ENCODE measurements at places on chromosomes 7 and 10. TPM values are rescaled to one million over a fixed set of nuclear protein-coding genes. Genes with fewer than 3 reads are reported as not detected.
A peak's percentile ranks its signal among the peaks of the same experiment; 100 is the strongest.

Gene FAM241B
- total RNA-seq, result 14.2 TPM

Gene SKIDA1
- 9.0 TPM for total RNA-seq

Gene NPC1L1
- total RNA-seq, result not detected

Gene CDH23
- not detected for total RNA-seq

Gene SEMA4G
- total RNA-seq, result 6.6 TPM

Gene OTUD1
- 13.1 TPM for total RNA-seq

Gene SRRM3
- 1.1 TPM for total RNA-seq

DNA sequence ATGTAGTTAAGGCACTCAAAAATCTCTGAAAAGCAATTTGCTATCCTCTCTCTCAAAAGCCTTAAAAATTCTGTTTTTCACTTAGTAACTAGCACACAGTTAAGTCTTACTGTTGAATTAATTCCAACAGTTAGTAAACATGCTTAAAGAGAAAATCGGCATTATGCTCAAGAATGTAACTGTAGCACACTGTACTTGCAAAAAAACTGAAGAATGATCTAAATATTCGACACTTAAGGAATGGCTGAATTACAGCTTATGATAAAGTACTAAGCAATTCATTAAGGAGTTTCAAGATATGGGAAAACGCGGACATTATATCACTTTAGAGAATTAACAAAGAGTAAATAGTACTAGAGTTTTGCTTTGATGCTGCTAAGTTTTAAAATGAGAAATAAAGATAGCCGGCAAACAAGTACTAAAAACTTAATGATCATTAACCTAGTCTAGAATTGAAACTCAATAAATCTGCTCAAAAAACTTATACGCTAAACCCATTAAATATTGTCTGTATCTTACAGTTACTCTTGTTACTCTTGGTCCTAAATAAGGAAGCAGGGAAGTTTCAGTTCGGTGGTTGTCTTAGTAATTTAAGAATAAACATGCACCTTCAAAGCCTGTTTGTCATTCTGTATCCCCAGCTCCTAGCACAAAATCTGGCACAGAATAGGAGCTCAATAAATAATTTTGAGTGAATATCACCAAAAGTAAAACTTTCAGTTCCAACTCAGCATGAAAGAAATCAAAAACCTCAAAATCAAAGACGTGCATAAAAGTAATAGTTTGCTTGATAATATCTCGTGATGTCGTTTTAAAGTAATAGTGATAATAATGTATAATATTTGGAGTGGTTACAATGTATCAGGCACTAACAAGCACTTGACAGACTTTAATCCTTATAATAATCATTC lies 1.2 kb downstream of the TRDMT1 start:
- DNase-seq, result no peak

- no peak for DNase-seq
Observed at GRCh38 chr7:42159130-42159529, 77.9 kb downstream of the GLI3 start.

DNA sequence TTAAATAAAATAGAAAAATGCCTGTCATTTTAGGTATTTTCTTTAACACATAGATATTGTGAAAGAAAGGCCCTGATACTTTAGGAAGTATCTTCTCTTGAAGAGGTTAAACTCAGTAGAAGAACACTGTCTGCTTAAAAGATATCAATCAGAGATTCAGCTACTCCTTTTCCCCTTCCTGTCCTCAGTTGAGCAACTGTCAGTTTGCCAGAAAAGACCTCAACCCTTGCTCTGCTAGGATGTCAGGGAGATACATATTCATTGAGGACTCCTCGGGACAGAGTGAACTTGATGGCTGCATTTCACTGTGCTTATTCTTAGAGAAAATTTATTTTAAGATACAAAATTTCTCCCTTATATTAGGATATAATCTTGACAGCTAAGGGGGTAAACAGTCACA lies 173.6 kb upstream of the CACNA2D1 start:
- DNase-seq, result no peak

DNA sequence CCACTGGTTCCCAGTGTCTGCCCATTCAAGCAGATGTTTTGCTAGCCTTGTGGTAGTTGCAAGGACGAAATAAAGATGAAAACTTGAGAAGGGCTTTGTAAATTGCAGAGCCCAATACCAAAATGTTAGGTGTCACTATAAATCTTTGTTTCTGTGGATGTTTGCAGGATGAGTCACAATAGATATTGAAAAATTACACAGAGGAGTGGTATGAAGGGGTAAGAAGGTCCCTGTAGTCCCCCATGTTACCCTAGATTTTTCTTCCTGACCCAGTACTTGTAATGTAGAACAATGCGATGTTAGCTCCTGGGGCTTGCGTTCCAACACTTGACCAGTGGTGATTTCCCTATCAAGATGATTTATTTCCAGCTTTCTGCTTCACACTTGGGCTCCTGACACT lies 102.6 kb upstream of the LYZL1 start:
- no peak for DNase-seq

DNA sequence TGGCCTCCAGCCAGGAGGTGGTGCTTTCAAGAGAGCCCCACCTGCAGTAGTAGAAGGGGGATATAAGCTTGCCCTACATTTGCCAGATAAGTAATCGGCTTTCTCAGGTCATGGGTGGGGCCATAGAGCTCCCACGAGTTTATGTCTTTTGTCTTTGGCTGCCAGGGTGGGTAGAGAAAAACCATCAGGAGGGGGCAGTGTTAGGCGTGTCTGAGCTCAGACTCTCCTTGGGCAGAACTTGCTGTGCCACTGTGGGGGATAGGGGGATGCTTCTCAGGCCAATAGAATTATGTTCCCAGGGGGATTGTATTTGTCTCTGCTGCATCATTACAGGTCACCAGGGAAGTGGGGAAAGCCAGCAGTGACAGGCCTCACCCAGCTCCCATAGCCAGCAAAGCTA lies 12.3 kb upstream of the MRPS33 start:
- DNase-seq, result no peak

DNA sequence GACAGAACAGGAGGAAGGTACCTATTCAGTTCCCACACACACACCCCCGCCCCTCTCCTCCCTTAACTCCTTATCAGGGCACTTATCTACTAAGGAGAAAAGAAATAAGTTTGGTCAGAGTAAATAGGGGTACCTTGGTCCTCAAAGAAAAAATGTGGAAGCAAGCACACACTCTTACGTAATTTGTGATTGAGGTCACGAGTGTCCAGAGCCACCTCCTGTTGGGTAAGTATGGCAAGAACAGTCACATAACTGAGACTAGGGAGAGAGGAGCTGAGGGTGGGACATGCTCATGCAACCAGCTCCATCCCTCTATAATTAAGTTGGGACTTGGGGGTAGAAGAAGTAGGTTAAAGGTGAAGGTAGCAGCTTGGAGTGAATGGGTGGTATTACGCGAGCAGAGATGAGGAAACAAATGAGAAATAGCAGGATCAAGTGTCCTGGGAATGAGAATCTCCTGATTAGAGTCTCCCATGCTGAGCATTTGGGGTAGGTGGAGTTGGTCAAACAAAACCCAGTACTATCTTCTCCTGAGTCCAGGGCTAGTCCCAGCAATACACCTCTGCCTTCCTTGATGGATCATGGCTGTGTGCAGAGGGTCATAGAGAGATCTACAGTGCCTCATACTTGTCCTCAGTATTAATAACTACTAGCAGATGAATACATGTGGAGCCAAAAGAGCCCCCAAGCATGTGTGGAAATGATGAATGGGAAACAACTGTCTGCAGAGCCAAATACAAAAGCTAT lies 77.1 kb downstream of the GSAP start:
- no peak for DNase-seq

- DNase-seq, result peak; percentile 22
Observed at GRCh38 chr10:94066411-94066810, 72.7 kb downstream of the PLCE1 start.

- DNase-seq, result peak; percentile 51
Observed at GRCh38 chr10:119461380-119461779, 81.1 kb downstream of the RGS10 start.

GRCh38 chr10:12687996-12688395 lies 313.5 kb downstream of the CCDC3 start:
- DNase-seq, result no peak

Measured in Caki2 (cell line).